Stimulated activated CD8-positive, alpha-beta memory T cell treated with anti-CD3 and anti-CD28 coated beads, Interleukin-4, amount 100 ng/mL, for 1 hour (primary cell): ENCODE measurements at places on chromosomes 4 and X.

GRCh38 chr4:79150820-79151416 lies 174.9 kb downstream of the NAA11 start:
- DNase-seq, result no peak

DNA sequence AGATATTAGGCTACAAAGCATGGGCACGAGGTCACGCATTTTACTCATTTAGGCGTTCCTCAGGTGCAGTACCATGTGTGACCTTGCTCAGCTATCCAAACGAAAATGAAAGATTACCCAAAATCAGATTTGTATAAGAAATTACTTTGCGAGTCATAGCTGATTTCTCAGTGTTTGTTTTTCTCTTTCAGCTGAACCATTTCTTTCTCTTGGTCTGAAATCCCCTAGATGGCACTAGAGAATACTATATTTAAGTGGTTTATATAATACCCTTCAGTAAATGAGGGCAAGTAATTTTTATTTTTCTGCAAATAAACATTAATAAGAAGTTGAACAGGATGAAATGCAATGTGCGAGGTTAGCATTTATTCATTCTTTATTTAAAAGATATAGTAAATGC lies 496.6 kb downstream of the STIM2 start:
- DNase-seq, result no peak

DNA sequence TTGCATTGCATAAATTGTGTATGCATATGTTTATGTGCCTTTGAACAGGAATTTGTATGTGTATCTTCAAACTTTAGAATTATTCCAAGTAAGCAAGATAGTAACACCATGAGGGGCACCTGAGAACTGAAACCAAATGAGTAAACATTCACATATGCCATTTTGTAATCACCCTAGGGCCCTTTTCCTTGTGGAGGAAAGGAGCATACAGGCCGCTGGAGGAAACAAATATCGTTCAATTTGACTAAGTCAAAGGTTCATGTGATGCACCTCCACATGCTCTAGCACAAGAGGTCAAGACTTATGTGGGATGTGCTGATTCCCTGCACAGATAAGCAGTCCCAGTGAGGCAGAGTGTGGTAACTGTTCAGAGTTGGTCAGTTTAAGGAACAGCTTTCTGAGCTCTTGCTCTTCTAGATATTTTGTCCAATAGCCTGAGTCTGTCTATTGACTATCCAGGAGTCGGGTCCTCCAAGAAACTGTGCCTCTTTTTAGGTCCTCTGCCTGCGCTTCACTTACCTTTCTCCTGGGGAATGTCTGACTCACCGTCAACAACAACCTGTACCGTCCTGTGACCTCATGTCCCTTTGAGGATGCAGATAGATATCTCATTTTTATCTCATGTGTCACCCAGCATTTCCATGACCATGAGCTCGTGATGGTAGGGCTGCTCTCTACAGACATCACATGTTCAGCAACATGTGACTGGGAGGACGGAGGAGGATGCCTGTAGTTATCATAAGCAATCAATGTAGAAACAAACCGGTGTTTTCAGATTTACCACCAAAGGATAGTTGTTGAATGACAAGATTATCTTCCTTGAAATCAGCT lies 196.9 kb downstream of the NWD2 start:
- DNase-seq, result no peak

DNA sequence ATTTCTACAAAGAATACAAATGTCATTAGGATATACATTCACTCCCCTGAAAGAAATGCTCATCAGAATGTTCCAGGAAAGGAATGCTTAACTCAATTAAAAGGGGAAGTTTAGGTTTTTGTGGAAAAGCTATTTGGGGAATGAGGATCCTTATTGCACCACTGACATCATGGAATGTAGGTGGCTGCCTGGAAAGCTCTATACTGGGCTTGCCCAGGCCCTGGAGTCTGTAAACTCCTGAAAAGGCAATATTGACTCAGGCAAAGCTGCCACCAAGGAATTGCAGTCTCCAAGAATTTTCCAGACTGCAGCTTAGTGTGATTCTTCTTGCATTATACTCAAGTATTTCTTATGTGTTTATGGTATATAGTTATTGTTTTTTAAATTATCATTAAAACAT lies 15.7 kb downstream of the DAPP1 start:
- DNase-seq, result no peak

- no peak for DNase-seq
Observed at GRCh38 chr4:153483432-153484418, 17.6 kb downstream of the TMEM131L start.

DNA sequence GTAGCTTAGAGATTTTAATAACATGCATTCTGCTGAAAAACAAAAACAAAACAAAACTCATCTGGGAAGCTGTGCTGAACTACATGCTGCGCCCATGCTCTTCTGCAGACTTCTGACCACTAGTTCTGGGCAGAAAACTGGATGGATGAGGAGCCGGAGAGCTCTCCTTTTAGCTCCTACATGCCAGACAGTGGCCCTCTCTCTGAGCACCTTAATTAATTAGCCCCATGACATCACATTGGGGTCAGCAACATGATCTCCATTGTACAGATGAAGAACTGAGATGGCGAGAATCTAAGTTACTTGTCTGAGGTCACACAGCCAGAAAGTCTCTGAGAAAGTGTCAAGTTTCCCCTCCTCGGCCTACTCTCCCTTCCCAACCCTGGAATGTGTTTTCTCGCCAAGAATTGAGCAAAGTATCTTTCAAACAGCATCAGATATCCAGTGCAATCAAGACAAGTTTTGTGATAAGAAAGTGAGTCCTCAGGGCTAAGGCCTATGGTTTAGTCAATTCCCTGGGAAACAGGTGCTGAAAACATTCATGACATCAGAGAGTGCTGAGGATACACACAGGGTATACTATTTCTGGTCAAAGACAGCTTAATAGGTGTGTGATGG lies 21.6 kb downstream of the SCD5 start:
- DNase-seq, result no peak

- no peak for DNase-seq
Observed at GRCh38 chr4:17654701-17655100, 40.3 kb downstream of the MED28 start.

DNA sequence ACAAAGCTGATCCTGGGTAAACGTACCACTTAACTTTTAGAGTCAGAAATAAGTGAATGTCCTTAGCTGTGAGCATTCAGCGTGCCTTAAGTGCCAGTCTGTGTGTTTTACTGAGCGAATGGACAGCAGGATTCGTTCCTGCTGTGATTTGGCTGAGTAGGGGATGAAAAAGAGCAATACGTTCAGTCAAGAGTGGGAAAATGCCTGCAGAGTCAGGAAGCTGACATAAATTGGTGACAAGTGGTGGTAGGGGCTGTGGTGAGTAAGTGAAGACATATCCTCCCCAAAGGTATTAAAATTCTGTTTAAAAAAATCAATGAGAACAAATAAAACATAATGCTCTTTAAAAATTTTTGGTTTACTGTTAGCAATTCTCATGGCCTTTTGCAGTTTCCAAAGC lies 56.6 kb upstream of the TNIP3 start:
- DNase-seq, result no peak

- DNase-seq, result no peak
Observed at GRCh38 chr4:61657016-61657415, 456.9 kb downstream of the ADGRL3 start.

- DNase-seq, result no peak
Observed at GRCh38 chrX:11678158-11678557, 12.4 kb upstream of the ARHGAP6 start.

- no peak for DNase-seq
Observed at GRCh38 chrX:126170720-126171119, 4.6 kb upstream of the DCAF12L2 start.

GRCh38 chr4:182141061-182141460 lies 102.1 kb upstream of the TENM3 start:
- DNase-seq, result no peak

GRCh38 chr4:126916049-126916625 lies 716.6 kb upstream of the INTU start:
- DNase-seq, result no peak
